Keratinocyte (primary cell): ENCODE measurements at places on chromosomes 13 and 19.

DNA sequence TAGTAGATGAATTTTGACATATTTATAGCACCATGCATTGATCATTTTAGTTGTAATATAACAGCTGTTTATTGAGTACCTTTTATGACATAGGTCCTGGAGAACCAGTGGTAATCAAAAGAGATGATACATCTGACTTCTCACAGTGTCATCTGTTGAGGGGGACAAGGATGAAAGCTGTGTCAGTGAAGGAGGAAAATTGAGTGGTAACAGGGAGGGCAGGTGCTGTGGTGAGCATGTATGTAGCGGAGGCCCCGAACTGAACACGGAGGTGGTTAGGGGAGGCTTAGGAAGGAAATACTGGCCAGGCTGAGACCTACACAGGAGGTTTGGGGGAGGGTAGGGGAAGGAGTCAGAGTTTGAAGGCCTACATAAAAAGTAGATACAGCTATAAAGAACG, 199.7 kb downstream of the GGACT start:
- no peak for DNase-seq

GRCh38 chr13:79908381-79908780, 427.4 kb downstream of the NDFIP2 start:
- DNase-seq = no peak

GRCh38 chr13:45365558-45365885, 24.5 kb upstream of the TPT1 start:
- DNase-seq = no peak

DNA sequence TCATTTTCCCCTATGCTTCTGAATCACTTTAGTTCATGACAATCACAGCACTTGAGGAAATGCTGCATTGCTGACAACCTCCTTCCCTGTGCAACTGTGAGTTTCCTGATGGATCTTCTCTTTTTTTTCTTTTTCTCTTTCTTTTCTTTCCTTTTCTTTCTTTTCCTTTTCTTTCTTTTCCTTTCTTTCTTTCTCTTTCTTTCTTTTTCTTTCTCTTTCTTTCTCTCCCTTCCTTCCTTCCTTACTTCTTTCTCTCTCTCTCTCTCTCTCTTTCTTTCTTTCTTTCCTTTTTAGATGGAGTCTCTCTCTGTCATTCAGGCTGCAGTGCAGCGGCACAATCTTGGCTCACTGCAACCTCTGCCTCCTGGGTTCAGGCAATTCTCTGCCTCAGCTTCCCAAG, 247.9 kb upstream of the HTR2A start:
- DNase-seq = no peak

GRCh38 chr19:29674374-29675119, 9.3 kb downstream of the PLEKHF1 start:
- no peak for DNase-seq

DNA sequence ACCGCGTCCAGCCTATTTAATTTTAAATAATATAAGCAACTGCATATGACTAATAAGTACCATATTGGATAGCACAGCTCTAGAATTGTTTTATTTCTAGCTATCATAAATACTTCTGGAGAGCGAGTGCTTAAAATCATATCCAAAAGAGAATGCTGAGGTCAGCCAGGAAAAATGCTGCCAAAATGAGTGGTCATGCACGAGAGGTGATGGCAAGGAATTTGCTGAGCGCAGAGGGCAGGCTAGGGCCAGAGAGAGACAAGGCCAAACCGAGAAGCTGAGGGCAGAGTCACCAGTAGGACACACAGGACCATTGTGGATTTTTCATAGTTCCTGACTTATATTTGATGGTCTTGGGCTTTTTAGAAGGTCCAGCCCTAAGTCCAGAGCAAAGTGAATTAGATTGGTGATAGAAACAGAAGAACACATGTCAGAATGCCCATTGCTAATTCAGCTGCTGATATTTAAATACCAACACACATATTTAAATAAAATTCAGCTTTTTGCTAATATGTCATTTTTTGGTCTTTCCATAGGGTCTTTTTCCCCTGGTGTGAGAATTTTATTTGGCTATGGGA, 33.6 kb upstream of the UBL3 start:
- DNase-seq = no peak

DNA sequence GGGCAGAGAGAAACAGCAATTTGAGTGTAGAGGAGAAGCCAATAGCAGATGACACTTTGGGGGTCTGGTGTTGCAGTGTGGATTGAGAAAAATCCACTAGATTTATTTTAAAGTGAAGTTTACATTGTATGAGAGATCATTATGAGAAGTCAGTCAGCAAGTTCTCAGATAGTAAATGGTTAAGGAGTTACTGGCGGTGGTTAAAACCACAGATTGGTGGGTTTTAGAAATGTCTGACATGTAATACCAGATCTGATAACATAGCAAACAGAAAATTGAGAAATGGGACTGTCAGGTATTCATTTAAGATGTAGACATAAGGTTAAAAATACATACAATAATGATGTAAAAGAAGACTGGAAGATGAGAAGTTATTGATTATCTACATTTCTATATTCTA, 7.2 kb downstream of the ABHD13 start:
- no peak for DNase-seq

GRCh38 chr13:110150384-110151101, 156.4 kb downstream of the COL4A1 start:
- no peak for DNase-seq

- DNase-seq = no peak
These were observed 6.7 kb downstream of the GRIN2D start for GRCh38 chr19:48400018-48400742.

GRCh38 chr13:40381935-40382764, 284.3 kb downstream of the FOXO1 start:
- no peak for DNase-seq
